Retina (tissue), 1 donor: ENCODE measurements at places on chromosomes 6 and 20.

DNA sequence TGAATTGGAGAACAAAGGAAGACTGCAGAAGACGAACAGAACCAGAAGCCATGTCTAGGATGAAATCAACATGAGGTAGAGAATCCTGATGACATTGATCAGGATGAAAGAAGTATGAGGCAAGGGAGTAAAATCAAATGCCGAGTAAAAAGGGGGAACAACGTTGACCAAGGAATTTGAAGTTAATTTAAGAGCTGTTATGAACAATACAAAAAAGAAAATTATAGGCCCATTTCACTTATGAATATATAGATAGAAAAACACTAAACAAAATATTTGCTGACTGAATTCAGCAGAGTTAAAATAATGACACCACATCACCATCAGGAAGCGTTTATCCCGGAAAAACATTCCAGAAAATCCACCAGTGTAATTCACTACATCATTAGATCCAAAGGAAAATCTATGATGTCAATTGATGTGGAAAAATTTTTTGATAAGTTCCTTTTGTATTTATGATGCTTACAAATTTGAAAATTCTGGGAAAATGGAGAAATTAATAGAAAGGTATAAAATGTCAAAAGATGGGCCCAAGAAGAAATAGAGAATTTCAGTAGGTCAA, 8.1 kb upstream of the CCN5 start:
- DNase-seq = no peak

- no peak for DNase-seq
Observed at GRCh38 chr6:91132461-91132860, 545.6 kb upstream of the MAP3K7 start.

GRCh38 chr20:31678389-31679356, 41.0 kb downstream of the COX4I2 start:
- DNase-seq = no peak

- no peak for DNase-seq
Observed at GRCh38 chr20:56348305-56348693, 10.5 kb upstream of the FAM210B start.

- DNase-seq = no peak
Observed at GRCh38 chr6:166630462-166630861, 3.4 kb upstream of the RPS6KA2 start.
